ENCODE measurements at places on chromosomes 1 and 21.
A peak's percentile ranks its signal among the peaks of the same experiment; 100 is the strongest.

DNA sequence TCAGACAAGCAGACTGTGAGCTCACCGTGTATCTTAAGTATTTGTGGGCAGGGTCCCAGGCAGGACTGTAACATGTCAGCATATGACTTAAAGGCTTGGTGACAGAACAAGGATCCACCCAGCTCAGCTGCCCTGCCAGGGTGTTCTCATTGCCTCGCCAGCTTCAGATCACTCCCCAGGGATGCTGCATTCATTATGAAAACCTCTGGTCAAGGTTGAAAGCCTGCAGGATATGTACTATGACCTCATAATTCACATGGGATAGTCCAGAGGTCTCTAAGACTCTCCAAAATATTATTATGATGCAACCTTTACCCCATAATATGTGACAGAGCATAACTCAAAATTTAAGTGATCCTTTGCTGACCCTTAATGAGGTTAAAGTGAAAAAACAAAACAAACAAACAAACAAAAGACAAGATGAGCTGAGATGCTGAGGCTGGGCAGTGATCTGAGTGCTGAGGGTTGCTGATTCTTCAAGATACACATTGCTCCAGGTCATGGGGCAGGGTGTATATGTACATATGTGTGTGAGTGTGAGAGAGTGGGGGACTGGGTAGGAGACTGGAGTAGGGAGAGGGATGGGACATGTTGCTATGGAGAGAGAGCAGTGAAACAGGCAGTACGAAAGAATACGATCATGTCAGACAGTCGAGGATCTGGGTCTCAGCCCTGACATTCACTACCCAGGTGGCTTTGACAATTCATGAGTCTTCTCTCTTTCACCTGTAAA lies 98.8 kb upstream of the DUSP10 start:
- DNase-seq, result no peak

- DNase-seq, result no peak
Observed at GRCh38 chr21:38243732-38244406, 12.9 kb upstream of the KCNJ15 start.

- DNase-seq, result peak; percentile 46
Observed at GRCh38 chr1:1407636-1408318, 684 bp upstream of the MRPL20 start.

DNA sequence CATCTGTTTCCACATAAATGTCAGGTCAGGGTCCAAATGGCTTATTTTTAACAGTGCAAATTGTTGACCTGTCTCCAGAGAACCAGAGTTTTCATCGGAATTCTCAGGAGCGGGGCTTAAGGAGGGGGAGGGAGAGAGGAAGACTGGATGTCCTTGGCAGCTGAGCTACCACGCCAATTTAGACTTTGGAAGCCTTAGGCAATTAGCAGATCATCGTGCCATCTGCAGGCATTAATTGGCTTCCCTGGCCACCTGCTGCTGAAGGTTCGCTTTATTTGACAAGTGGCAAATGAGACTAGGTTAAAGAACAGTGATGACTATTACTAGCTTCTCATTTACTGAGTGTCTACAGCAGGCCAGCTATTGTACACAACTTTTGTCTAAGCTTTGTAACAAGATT lies 43.7 kb downstream of the HLX start:
- no peak for DNase-seq
